ENCODE measurements at places on chromosomes 5 and 9. TPM values are rescaled to one million over a fixed set of nuclear protein-coding genes. Genes with fewer than 3 reads are reported as not detected.

The NIPAL4 gene
- 0.14 TPM for total RNA-seq

The CRHBP gene
- 2.1 TPM for total RNA-seq

The CMYA5 gene
- 1.3 TPM for total RNA-seq

The PRRT1B gene
- not detected for total RNA-seq

The OR13C5 gene
- total RNA-seq: not detected

The CCNG1 gene
- 457 TPM for total RNA-seq

The TSSK1B gene
- 0.09 TPM for total RNA-seq

The ALDOB gene
- not detected for total RNA-seq

The GLRA1 gene
- total RNA-seq: not detected

The PLAC8L1 gene
- not detected for total RNA-seq

The ADAMTSL2 gene
- 2.3 TPM for total RNA-seq

The ELOVL7 gene
- 0.09 TPM for total RNA-seq

The IFNA21 gene
- total RNA-seq: not detected

The WDR31 gene
- 1.8 TPM for total RNA-seq

The GABRA1 gene
- not detected for total RNA-seq

The FOXD4 gene
- 0.28 TPM for total RNA-seq

The OBP2B gene
- total RNA-seq: not detected

The HAUS6 gene
- 9.2 TPM for total RNA-seq

The LRRTM2 gene
- total RNA-seq: 0.57 TPM

The UAP1L1 gene
- total RNA-seq: 7.7 TPM

The CD14 gene
- total RNA-seq: 8.8 TPM

The PTGES gene
- total RNA-seq: 108 TPM

The CBY3 gene
- total RNA-seq: not detected

The N4BP3 gene
- total RNA-seq: 0.71 TPM

The SLC24A2 gene
- not detected for total RNA-seq

The IL3 gene
- not detected for total RNA-seq

The MAMDC4 gene
- total RNA-seq: 0.85 TPM

The HRCT1 gene
- 0.14 TPM for total RNA-seq

The NRG2 gene
- total RNA-seq: 0.28 TPM
